GM12891 (cell line): ENCODE measurements at places on chromosomes 12 and 14.

- DNase-seq: no peak
Observed at GRCh38 chr14:85039353-85039626, 490.7 kb upstream of the FLRT2 start.

DNA sequence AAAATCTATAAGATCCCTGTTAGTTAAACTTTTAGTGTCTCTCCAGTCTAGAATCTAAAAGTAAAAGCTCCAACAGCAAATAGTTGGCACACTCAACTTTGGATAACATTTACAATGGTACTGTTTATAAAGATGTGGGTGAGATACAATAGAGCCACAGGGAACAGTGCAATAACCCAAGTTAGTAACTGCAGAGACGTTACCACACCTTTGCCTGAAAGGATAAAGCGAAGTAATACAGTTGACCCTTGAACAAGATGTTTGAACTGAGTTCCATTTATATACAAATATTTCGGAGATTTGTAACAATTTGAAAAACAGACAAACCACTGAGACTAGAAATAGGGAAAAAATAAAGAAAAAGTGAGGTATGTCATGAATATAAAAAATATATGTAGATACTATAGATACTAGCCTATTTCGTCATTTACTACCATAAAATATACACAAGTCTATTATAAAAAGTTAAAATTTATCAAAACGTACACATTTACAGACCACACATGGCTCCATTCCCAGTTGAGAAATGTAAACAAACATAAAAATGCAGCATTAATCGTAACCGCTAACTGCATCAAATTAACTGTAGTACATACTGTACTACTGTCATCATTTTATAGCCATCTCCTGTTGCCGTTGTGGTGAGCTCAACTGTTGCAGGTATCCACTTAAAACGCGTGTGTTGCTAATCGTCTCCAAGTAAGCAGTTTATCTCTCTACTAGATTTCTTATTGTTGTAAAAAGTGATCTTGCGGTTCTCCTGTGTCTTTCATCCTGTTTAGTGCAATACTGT, 56.5 kb upstream of the HIF1A start:
- DNase-seq: no peak

DNA sequence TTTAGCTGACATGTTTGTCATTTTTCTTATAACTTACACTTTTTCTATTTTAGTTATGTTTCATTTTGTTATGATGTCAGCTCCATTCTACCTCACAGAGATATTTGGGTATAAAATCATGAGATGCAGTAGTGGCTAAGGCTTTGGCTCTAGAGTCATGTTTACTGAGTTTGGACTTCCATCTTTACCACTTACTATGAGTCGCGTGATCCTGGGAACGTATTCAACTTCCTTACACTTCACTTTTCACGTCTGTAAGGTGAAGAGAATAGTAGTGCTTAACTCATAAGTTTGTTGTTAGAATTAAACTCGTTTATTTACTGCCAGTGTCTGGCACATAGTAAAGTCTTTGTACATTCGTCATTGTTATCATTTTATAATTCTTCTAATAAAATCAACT, 126.3 kb downstream of the ERC1 start:
- DNase-seq: no peak

GRCh38 chr14:93663317-93663716, 125.0 kb downstream of the PRIMA1 start:
- DNase-seq: no peak

DNA sequence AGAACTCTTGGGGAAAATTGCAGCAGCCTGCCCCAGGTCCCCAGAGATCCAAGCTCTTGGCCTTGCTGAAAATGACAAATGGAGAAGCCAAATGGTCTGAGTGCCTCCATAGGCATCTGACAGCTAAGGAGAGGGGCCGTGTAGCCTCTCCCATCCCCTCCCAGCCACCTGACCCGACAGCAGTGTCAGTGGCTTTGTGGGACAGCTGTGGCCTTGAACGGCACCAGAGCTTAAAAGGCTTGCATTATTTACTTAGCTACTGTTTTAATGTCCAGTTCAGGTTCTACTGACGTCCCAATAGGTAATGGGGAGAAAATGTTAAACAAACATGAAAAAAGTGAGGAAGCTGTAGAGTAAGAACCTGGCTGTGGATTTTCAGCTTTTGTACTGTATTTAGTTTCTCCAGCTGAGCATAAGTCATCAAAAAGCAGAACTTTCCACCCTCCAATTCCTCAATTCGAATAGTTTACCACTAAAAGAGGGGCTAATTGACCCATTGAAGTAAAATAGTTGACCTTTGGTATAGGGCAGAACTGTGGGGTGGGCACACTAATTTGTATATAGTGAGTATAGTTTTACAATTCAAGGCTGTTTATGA, 50.0 kb downstream of the FOS start:
- no peak for DNase-seq

GRCh38 chr14:73283608-73284379, 46.5 kb downstream of the PAPLN start:
- DNase-seq: no peak

GRCh38 chr12:12592930-12593329, 18.7 kb upstream of the CREBL2 start:
- no peak for DNase-seq

GRCh38 chr14:94671870-94672444, 59.8 kb downstream of the SERPINA3 start:
- no peak for DNase-seq

DNA sequence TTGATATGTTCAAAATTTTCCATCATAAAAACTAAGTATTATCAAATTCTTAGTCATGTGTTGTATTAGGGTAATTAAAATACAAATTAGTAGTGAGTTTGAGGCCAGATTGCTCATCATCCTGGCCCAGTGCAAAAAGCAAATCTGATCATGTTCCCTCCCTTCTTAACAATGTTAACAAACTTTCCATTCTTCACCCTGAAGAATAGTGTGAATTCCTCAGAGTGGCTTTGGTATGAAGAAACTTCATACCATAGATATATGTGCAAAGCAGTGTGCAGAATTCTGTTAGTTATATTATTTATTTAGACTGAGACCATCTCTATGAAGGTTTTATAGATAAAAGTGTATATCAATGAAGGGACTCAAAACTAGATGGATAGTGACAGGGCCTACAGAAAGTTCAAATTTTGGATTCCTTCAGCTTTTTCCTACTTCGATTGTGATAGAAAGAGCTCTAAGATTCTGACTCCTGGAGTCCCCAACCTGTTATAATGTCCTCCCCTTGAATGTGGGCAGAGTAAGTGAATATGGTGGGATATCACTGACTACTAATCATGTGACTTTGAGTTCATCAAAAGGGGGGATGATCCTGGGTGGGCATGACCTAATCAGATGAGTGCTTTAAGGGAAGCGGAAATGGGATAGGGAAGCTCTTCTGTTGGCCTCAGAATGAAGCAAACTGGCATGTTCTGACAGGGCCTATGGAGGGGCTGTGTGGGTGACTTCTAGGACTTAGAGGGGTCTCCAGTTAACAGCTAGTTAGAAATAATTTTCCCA, 271.4 kb downstream of the BTG1 start:
- no peak for DNase-seq

DNA sequence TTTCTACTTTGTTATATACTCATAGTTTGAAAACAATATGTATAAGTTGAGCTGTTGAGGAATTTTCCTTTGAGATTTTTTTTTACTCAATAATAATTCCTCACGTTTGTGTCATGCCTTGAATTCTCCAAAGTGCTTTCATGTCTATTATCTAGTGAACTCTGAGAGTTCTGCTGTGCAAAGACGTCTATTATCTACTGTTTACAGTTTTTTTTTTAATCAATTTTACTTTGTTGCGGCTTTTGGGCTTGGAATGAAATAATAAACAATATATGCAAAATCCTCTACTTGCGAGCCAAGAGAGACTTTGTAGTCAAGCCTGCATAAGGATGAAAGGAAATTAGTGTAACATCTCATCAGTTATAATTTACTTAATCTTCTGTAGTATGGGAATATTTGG, 107.2 kb upstream of the FRMD6 start:
- DNase-seq: no peak

GRCh38 chr12:54154681-54155186, 34.1 kb downstream of the SMUG1 start:
- DNase-seq: no peak

GRCh38 chr14:24329736-24330135, 5.1 kb downstream of the ADCY4 start:
- DNase-seq: no peak

GRCh38 chr12:121145221-121145620, 12.5 kb downstream of the P2RX7 start:
- DNase-seq: no peak

DNA sequence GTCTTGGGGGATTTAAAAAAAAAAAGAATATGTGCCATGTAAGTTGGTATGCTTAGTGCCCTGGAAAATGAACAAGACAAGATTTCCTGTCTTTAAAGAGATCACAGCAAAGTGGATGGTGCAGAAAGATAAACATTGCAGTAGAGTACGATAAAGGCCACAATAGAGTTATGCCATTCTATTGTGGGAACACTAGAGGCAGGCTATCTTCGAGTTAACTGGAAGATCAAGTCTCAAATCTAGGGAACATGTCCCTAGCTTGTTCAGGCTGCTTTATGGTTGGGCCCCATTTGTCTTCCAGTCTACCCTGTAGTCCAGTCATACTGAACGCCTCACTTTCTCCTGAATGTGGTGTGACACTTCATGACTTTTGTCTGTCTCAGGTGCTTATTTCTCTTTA, 18.7 kb upstream of the CCT2 start:
- no peak for DNase-seq

- DNase-seq: no peak
Observed at GRCh38 chr14:58904776-58905175, 267.0 kb downstream of the DACT1 start.

DNA sequence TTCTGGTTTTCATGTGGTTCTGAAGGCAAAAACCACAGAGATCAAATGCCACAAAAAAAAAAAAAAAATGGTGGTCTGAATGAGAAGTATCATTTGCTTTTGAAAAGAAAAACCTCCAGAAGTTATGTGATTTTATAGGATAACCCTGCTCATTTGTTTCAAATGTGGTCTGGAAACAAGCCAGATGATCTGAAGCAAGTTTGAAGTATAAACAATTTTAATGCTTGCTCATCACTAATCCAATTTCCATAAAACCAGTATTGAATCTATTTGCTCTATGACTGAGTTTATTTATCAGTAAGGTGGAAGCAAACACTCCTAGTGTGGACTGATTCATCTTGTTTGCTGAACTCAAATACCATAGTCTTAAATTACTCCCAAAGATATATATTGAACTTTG, 407.3 kb upstream of the FLRT2 start:
- DNase-seq: no peak

DNA sequence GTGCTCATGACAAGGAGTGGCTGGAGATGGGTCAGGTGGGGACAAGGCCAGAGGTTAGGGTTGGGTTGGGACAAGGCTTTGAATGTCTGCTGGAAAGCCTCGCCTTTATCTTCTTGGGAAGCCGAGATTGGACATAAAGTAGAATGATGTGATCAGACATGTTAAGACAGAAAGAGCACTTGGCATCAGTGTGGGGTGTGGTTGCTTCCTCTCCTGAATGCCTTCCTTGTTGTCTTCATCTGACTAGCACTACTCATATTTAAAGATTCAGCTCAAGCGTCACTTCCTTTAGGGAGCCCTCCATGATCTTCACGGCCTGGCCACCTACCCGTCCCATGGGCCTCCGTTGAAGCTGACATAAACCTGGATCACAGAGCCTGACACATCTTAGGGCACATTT, 14.8 kb upstream of the C12orf75 start:
- no peak for DNase-seq

DNA sequence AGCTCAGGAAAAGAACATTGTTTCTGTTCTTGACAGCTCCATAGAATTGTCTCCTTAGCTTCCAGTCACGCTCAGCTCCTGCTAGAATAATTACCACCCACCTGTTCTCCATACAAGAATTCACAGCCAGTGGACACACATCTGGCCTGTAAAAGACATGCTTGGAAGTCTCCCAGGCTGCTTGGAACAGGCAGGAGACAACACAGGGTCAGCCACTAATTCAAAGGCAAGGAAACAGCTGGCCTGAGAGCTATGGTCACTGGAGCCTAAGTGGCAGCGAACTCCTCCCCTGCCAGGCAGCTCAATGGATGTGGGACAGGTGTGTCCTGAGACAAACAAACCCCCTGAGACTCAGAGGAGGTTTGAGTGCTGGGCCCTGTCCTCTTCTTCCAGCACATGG, 22.9 kb upstream of the LTBP2 start:
- DNase-seq: no peak

DNA sequence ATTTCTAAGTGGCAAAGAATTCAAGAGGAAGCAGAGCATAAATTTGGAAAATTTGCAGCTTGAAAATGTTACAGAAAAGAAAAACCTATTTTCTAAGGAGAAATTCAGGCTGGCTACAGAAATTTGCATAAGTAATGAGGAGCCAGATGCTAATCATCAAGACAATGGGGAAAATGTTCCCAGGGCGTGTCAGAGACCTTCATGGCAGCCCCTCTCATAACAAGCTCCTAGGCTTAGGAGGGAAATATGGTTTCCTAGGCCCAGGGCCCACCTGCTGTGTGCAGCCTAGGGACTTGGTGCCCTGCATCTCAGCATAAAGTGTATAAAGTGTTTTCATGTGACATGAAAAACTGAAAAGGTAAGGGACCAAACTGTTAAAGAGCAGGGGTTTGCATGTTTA, 1796.3 kb upstream of the FLRT2 start:
- DNase-seq: no peak

- no peak for DNase-seq
Observed at GRCh38 chr12:133201888-133202287, 20.6 kb downstream of the ZNF268 start.

DNA sequence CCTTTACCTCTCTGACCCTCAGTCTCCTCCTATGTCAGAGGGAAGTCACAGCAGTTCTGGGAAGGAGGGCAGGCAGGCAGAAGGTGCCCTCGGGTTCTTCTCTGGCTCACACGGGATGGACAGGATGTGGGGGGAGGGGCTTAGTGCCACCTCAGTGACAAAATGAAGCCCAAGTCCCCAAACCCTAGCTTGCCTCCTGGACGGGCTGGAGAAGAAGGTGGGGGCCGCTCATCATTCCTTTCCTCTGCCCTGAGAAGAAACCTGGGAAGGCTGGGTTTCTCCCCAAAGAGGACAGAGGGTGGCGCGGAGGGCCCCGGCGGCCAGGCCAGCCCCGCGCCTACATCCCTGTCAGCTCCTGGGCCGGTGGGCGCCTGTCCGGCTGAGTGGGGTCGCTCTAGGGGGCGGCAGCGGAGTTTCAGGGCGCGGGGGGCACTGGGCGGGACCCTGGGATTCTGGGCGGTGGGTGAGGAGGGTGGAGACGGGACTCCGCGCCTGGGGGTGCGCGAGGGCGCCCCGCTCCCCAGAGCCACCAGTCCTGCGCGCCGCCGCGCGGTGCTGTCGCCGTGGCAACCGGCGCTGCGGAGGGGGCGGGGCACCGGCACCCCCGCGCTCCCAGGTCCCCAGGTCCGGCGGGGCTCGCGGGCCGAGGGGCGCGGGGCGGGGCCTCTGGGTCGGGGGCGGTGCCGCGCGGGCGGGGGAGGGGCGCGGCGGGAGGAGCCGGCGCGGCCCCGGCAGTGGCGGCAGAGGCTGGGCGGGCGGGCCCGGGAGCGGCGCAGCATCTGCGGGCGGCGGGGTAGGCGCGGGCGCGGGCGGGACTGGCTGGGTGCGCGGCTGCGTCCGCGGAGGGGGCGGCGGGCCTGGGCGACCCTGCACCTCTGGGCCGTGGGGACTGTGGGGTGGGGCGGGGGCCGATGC, at the start of gene TMEM121:
TSS of gene TMEM121 (plus strand) at position 723 of the 915 bp plus-strand sequence. CDS start 2,252 bp downstream, outside the sequence.
- no peak for DNase-seq
